Hippocampal formation (tissue), 2 donors: ENCODE measurements at places on chromosomes 3 and 15.

DNA sequence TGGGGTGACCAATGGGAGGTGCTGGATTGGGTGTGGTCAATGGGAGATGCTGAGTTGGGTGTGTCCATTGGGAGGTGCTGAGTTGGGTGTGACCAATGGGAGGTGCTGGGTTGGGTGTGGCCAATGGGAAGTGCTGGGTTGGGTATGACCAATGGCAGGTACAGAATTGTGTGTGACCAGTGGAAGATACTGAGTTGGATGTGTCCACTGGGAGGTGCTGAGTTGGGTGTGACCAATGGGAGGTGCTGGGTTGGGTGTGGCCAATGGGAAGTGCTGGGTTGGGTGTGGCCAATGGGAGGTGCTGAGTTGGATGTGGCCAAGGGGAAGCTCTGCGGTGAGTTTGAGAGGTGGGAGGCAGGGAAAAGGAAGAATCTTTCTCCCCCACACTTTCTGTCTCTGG lies 250.0 kb upstream of the PROK2 start:
- DNase-seq: no peak

DNA sequence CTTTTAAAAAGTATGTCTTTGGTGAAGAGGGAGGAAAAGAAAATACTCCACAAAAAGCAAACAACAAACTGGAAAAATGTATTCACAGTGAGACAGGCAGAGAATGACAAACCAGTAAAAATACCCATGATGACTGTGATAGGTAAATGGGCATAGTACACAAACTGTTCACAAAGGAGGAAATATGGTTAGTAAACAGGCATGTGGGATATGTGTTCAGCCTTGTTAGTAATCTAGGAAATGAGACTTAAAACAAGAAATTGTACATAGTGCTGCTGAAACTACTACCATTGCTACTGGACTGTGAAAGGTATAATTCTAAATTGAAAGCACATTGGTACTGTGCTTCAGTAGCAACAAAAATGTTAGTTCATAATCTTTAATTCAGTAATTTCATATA lies 50.1 kb downstream of the UBE2E2 start:
- no peak for DNase-seq

DNA sequence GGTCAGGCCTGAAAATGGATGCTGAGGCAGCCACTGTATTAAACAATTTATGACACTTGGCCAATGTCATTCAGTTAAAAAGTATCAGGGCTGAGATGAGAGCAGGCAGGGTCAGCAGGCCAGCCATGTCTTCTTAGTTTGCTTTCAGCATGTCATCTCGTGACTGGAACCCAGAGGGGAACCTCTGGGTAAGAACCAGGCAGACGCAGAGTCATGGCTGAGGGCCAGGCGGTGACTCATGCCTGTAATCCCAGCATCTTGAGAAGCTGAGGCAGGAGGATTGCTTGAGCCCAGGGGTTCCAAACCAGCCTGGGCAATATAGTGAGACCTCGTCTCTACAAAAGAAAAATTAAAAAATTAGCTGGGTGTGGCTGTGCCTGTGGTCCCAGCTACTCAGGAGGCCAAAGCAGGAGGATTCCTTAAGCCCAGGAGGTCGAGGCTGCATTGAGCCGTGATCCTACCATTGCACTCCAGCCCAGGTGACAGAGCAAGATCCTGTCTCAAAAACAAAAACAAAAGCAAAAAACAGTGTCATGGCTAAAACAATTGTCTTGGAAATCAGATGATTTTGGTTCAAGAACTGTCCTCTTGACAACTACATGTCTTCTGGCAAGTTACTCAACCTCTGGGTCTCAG lies 11.7 kb downstream of the BCL2L10 start:
- peak; percentile 13 for DNase-seq

DNA sequence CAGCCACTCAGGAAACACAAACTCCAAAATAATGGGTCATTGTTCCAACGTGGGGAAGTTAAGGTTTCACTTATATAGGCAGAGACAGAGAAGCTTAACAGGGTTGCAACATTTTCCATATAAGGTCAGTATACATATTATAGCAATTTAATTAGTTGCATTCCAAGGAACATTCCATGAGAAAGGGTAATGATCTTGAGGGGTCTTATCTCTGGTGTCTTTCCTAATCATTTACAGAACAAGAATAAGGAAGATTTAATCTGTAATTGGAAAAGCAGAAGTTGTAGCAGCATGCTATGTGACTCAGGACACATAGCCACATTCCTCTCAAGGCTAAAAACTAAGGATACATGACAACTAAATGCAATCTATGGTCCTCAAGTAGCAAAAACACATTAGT lies 4.9 kb downstream of the MNS1 start:
- no peak for DNase-seq

DNA sequence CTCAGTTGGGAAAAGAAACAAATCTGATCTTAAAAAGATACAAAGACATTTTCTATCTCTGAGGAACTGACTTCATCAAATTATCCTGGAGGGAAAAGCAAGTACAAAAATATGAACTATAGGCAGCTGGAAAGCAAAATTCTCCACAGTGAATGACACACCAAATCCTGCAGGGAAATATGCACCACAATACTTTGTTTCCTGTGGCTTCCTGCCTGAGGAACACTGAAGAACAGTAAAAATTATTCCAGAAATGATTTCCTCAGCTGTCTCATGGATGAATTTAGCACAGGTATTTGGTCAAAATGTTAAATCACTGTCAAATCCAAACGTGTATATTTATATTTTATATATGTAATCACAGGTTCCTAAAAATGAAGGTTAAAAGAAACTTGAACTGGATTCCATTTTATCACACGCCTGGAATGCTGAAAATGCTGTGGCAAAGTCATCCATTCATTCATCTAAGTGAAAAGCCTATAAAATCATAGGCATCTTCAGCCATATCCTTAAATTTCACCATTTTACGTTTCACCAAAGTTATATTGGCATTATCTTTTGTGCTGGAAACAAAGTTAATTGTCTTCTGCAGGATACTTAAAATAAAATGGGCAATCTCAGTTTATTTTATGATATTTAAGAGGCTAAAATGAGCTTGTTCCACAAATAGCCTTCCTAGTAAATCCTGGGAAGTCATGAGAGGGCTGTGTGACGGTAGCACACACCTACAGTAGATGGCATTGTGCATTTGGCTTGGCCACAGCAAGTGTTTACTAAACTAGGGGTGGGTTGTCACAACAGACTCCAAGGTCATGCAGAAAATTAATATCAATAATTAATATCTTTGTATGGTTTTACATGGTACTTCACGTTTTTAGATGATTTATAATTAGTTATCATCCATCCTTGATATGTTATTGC lies 19.3 kb upstream of the TSC22D2 start:
- no peak for DNase-seq

- peak; percentile 7 for DNase-seq
Observed at GRCh38 chr15:92780843-92781242, 119.3 kb upstream of the CHD2 start.

DNA sequence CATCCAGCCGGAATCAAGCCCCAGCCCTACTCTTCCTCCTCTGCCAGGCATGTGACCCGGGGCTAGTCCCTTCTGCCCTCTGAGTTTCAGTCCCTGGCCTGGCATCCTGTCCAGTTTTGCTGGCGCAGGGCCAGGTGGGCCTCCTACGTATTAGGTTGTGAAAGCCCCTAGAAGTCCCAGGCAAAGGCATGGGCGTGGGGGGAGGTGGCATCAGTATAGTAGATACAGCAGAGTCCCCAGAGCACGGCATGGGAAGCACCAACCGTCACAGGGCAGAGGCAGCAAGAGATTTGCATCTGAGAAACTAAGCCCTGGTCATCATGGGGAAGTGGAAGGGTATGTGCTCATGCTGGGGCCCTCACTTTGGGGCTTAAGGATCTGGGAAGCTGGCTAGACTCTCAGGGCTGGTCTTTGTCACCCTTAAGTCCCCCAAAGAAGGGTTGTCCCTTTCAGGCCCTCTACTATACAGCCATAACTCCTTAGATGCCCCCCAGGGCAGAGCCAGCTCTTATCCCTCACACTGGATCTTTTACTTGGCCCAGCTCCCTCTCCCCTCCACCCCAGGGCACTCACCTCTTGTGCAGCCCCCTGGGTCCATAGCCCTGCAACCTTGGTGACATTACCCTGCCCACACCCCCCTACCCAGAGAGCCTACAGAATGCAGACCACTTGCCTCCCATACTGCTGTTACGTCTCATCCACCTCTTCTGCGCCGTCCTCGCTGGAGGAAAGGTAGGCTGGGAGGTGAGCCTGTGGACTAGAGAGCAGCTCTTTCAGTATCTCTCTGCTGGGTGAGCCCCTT lies 11.3 kb downstream of the NBEAL2 start:
- DNase-seq: no peak

DNA sequence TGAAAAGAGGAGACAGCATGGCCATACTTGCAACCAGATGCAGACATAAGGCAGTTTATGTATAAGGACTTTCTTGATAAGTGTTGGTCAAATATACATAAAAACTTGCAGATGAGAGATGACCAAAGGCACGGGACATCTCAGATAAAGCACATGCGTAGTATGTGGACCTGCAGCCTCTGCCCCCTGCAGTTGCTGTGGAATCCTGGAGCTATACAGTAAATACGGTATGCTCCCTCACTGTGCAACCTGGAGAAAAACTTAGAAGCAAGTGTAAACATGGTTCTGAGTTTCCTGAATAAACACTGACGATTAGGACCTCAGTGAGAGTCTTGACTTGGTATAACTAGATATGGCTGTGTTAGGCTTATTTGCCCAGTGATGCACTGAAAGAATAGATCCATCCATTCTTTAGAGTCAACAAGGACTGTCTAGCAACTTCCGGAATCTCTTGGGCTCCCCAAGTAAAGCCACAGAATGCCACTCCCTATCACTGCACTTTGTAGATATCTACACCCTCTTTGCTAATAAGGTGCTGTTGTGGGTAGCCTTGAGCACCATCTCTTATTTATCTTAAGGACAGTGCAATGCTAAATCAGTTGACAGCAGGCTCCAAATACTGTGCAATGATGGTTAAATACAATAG lies 40.2 kb downstream of the GJD2 start:
- DNase-seq: no peak

DNA sequence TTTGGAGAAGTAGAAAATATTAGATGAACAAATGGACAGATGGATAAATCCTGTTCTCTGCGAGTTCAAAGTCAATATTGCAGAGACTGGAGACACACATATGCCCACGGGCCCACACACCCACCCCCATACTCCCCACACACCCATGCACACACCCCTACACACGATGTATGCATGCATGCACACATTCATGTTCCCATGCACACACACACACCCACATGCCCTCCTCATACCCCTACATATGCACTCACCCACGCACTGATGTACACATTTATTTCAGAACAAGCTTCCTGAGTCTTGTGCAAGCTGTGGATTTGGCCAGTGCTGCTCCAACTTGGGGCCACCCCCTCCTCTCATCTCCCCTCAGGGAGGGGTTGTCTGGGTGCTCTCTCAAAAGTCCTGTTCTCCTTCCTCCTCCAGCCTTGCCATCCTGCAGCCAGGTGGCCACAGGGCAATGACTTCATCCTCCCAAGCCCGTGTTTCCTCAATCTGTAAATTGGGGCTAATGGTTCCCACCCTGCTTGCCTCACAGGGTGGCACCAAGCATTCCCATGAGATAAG lies 16.4 kb downstream of the MAPKAPK3 start:
- no peak for DNase-seq

DNA sequence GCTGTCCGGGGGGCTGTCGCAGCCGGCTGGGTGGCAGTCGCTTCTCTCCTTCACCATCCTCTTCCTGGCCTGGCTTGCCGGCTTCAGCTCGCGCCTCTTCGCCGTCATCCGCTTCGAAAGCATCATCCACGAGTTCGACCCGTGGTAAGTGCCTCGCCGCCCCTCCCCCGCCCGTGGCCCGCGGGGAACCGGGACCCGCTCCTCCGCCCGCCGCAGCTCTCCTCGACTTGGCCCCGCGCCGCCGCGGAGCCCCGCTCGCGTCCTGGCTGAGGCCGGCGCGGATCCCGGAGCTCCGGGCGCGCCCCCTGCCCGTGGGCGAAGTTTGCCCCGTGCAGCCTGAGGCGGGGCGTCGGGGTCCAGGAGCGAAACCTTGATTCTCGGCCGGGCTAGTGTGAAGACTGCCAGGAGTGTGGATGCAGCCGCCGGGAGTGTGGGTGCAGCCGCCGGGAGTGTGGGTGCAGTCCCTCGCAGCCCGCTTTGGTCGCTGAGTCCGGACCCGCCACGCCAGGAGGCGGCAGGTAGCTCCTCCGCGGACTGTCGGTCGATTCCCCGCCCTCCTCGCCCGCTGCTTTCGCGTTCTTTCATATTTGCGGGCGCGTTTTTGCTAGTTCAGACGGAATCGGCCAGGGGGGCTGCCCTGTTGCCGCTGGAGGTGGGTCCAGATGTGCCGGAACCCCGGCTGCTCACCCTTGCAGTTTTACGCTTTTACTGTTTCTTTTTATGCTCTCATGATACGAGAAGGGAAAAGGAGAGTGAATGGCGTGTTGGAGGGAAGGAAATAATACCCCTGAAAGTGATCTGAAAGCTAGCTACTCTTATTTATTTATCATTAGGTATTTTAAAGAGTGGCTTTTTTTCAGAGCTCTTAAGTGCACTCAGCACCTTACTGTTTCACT lies 692 bp downstream of the STT3B start:
- DNase-seq: no peak

DNA sequence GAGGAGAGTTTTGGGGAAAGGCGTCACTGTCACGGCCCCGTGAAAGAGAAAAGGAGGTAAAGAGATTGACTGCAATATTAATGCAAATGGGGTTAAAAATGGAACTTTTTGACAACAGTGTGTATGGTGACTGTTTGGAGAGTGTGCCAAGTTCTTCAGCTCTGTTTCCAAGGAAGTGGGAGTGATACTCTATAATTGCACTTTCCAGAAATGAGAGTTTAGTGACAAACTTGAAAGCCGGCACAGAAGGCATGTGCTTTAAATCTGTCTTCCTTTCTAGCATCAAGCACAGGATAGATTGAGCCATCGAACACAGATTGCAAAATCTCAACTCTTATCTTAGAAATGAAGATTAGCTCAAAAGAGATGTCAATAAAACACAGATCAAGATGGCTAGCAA lies 51.9 kb upstream of the SNRPA1 start:
- peak; percentile 6 for DNase-seq

DNA sequence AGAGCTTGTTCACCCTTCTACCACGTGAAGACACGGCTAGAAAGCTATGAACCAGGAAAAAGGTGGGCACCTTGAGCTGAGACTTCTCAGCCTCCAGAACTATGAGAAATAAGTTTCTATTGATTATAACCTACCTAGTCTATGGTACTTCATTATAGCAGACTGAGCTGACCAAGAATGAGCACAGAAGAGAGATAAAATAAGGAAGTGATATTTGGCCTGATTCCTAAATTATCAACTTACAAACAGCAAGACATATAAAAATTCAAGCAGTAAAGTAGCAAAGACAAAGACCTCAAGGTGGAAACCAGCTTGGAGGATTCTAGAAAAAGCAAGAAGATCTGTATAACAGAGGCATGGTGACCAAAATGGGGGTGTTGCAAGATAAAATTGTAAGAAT lies 63.9 kb upstream of the OSTN start:
- DNase-seq: no peak
